ENCODE measurements at places on chromosomes 2 and 18. TPM values are rescaled to one million over a fixed set of nuclear protein-coding genes. Genes with fewer than 3 reads are reported as not detected.

CIB4 gene
- total RNA-seq, result not detected

CAPN13 gene
- total RNA-seq, result 11.8 TPM

LIMS4 gene
- not detected for total RNA-seq

APLF gene
- total RNA-seq, result 4.5 TPM

HOXD4 gene
- total RNA-seq, result not detected

SLC40A1 gene
- 49.6 TPM for total RNA-seq

DNA sequence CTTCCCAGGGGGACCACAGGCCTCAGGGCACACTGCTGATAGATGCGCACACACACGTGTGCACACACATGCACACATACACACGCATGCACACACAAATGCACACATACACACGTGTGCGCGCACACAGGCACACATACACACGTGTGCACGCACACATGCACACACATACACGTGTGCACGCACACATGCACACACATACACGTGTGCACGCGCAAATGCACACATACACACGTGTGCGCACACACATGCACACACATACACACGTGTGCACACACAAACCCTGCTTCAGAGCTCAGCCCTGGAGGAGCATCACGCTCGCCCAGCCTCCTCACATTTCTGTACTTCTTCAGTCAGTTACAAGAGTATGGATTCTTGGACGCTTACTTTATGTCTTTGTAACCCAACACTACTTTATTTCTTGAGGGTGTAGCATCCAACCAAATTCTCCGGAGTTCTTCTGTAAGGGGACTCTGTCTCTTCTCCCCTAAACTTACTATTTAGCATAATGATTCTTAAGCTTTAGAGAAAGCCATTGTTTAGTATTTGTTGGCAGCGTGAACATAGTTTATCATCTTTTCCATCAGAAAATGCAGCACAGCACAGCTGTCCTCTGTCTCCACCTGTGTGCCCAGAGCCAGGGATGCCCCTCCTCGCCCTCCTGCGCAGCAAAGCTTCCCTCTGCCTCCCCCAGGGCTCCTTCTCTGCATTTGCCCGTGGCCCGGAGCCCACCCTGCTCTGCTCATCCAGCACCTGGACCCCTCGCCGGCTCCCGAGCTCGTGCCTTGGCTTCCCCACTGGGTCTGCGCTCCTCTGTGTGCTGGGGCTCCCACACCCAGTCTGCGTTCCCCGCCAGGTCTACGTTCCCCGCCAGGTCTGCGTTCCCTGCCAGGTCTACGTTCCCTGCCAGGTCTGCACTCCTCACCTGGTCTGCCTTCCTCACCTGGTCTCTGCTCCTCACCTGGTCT lies 74.4 kb upstream of the CTDP1 start:
- no peak for DNase-seq

GRCh38 chr2:29042561-29043075 lies 31.7 kb downstream of the PCARE start:
- no peak for DNase-seq

DNA sequence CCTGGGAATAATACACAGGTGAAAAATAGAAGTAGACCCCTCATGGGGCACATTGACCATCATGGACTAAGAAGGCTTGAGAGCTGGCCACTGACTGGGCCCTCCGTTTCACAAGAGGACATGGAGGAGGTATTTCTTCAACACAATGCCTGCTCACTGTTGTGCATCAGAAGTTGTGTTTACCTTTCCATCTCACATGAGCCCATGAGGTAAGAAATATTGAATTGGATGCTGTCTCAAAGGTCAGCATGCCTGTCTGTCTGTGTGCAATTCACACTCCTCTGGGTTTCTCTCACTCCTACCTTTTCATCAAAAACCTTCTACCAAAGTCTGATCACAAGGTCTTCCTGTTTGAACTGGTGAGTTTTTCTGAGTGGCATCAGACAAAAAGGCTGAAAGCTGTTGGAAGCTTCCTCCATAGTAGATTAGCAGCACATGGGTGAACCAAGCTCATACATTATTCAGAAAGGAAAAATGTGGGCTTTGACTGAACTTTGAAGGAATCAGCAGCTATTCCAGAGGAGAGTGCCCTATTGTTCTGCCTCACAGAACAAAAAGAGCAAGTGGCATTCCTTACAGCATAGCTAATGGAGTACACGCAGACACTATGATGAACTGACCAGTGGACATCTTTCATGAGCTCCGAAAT lies 143.2 kb upstream of the RND3 start:
- no peak for DNase-seq

DNA sequence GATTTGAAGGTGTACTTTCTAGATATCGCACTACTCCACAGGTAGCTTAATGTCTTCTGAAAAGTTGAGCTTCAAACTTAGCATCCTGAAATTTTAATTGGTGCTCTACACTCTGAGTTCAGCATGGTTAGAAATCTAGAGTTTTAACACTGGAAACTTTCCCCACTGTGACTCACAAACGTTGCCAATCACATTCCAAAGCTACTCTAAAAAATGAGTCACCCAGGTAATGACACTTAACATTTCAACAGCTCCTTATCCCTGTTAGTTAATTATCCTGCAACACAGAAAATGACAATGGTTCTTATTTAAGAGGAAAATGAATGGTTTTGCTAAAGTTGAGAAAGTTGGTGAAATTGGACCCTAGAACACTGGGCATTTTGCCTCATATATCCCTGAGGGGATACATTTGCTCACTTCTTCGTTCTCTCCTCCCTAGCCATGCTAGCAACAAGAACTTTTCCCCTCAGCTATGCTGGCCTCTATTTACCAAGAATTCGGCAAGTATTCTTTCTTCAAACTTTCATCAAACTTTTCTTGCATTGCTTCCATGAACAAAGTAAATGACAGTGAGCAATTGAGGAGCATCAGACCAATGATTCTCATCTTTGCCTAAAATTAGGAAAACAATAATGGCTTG lies 1024.1 kb upstream of the KLHL29 start:
- no peak for DNase-seq

DNA sequence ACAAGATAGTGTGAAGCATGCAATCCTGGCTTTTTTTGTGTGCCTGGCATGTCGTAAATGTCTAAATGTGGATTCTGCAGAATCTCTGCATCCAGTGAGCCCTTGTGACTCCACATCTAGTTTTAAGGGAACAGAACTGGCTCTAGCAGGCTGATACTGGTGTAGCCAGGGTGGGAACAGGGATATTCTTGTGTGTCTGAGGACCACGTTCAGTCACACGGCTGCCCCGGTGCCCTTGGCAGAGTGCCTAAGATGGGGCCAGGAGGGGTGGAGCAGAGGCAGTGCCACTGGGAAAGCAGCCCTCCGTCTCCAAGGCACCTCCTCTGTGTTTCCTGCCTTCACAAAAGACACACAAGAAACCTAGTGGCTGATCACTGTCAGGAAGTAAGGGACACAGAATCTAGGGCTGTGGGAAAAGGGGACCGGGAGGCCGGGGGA lies 91.5 kb upstream of the PARD3B start:
- DNase-seq, result peak; percentile 66

GRCh38 chr2:108877506-108877905 lies 90.9 kb downstream of the CCDC138 start:
- DNase-seq, result no peak

- DNase-seq, result peak; percentile 26
Measured at GRCh38 chr18:75218065-75218923, 7.7 kb downstream of the TSHZ1 start.

DNA sequence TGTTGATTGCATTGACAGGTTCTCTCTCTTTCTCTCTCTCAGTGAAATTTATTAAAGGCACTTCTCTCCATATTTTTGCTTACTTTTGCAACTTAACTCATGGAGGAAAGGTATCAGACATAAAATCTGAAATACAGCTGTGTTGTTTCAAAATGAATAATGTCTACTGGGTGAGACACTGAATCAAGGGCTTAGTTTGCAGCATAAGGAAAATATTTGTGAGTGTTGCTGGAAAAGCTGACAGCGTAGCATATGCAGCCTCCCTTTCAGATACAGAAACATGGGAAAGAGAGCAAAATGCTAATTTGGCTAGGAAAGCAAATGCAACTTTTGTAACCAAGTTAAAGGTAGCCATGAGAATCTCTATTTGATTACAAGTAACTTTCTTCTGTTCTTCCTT lies 81.5 kb upstream of the COL3A1 start:
- no peak for DNase-seq

DNA sequence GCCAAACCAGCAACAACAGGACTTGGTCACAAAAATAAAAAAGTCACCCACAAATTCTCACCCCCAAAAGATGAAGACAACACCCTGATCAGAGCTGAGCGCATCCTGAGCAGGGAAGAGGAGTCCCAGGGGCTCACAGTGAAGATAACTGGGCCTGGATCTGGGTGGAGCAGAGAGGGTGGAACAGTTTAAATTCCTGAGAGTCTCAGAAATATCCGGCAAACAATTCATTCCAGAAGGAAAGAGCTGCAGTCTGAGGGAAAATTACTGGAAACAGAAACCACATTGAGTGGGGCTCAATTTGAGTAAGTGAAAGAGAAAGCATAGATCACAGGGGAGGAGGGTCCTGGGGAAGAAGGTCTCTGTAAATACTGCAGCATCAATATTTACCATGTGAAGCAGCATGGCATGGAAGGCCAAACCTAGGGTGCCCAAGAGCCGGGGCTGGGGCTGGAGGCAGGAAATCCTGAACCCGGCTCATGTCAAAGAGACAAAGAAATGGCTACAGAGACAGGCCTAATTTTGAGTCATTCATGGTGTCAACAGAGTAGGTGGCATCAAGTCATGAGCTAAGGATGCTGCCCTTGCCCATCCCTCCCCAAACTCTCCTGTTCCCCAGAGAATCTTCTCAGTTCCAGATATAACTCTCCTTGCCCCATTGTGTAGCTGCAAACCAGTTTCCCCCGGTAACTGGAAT lies 61.4 kb upstream of the ZBTB7C start:
- DNase-seq, result no peak

- no peak for DNase-seq
Measured at GRCh38 chr2:54977149-54977548, 73.1 kb downstream of the RTN4 start.
